ENCODE measurements at places on chromosomes 7 and 10.

DNA sequence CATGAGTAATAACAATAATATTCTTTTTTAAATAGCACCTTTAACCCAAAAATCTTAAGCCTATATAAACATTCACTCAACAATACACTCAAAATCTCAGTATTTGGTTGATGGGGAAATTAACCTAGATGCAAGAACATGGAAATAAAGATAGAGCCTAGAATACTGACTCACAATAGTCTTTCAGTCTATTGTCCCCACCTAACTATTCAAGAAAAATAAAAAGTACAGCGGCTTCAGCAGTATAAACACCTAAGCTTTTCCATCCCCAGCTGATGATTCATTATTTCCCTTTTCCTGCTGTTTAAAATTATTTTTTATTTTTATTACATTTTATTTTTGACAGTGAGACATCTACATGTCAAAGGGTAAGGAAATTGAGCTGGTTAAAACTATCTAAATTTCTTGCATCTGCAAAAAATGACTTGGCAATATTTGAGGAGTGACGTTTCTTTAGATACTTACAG lies 201.4 kb downstream of the FZD1 start:
- DNase-seq, result no peak

- peak; percentile 51 for DNase-seq
Observed at GRCh38 chr7:5704534-5704922, 76.9 kb downstream of the RNF216 start.

- no peak for DNase-seq
Observed at GRCh38 chr10:5442990-5443370, 30.6 kb downstream of the NET1 start.

GRCh38 chr7:156001496-156002260 lies 189.4 kb upstream of the SHH start:
- DNase-seq, result no peak

- peak; percentile 80 for DNase-seq
Observed at GRCh38 chr10:110226543-110226925, 19.1 kb downstream of the MXI1 start.

DNA sequence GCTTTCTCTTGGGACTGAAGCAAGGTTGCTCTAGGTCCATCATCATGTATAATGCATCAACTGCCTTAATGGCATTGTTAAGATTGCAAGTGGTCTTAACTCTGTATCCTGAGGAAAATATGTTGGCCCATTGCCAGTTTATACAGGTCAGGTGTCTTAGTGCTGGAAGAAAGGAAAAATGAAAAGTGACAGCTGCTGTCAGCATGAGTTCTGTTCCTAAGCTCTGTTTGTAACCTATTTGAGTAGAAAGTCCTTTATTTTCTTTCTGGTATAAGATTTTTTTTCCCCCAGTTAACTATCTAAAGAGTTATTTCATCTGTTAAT lies 127.2 kb downstream of the SRI start:
- DNase-seq, result no peak

GRCh38 chr7:74365322-74366022 lies 76.3 kb downstream of the CLIP2 start:
- DNase-seq, result no peak

DNA sequence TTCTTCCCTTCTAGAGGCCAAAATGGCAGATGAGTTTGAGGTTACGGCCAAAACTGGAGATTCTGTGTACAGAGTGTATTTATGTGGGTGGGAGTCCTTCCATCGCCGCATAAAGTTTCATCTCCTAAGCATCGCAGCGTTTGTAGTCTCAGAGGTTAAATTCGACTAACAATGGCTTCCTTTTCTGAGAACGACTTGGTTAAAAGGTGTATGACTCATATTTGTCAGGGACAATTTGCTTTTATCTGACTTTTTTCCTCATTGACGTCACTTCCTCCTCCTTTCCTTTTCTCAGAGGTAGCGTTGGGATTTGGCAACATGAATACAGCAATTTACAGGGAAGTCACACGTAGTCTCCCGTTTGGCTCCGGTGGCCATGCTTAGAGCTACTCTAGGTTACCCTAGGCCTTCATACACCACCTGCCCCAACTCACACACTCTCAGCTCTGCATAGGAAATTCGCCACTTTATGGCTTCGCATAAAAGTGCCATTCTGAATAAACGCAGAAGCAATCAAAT lies 37.6 kb upstream of the TCF7L2 start:
- DNase-seq, result no peak

DNA sequence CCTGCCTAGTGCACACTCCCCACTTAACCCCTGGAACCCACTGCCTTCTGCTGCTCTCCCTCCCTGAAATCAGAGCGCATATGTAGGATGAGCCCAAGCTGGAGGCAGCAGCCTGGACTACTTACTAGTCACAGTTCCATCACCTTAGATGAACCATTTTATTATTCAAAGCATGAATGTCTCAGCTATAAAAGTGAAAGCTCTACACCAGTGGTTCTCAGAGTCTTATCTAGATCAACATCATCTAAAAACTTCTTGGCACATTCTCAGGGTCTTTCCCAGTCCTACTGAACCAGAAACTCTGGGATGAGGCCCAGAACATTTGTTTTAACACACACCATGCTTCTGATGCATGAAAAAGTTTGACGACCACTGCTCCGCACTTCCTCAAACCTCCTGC lies 100.3 kb upstream of the ANK3 start:
- DNase-seq, result no peak

DNA sequence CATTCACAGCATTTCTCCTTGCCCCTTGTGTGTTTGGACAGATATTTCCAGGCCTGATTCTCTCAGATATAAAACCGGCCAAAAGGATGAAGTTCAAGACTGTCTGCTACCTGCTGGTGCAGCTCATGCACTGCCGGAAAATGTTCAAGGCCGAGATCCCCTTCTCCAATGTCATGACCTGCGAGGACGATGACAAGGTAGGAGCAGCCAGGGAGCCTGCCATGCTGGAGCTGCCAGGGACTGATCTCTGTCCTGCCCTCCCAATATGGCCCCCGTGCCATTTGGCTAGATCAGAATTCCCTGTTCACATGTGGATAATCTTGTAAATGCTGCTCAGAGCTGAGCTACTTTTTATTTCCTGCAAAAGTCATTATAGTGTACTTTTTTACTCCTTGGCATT lies 87.8 kb downstream of the ADCY1 start:
- no peak for DNase-seq

GRCh38 chr10:112927980-112928379 lies 22.1 kb upstream of the TCF7L2 start:
- DNase-seq, result no peak

- no peak for DNase-seq
Observed at GRCh38 chr7:131164025-131164925, 163.4 kb upstream of the MKLN1 start.

DNA sequence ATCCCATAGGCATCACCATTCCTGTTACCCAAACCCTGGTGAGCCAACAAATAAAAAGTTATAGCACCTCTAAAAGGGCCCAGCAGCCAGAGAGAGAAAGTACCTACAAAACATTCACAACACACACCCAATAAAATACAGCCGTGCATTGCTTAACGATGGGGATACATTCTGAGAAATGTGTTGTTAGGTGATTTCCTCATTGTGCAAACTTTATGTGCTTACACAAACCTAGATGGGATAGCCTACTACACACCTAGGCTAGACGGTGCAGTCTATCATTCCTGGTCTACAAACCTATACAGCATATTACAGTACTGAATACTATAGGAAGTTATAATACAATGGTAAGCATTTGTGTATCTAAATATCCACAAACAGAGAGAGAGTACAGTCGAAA lies 44.9 kb upstream of the UCN3 start:
- no peak for DNase-seq

DNA sequence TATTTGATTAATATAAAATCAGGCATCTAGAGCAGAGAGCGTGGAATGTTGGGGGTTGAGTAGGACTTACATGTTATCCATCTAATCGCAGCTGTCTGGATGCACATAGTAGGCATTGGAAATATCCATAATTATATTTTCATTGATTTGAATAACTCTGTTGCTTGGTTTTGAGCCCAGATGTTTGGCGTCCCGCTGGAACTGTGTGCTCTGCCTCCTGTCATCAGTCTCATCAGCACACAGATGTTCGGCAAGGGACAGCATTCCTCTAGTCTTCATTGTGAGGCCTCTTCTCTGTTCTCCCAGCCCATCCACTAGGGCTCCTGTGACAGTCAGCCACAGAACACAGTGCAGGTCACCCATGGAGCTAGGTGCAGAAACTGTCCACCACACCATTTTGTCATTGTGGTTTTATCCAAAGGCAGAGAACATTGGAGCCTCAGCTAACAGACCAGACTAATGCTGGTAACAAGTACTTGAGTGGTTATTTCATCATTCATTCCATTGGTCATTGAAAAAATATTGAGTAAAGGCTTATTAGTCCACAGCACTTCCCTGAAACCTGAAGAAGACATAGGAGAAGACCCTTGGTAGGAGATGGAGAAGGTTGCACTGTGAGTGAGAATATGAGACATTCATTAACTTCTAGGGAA lies 927.4 kb downstream of the LRMDA start:
- DNase-seq, result no peak

- DNase-seq, result no peak
Observed at GRCh38 chr7:49089717-49090116, 165.4 kb downstream of the CDC14C start.

DNA sequence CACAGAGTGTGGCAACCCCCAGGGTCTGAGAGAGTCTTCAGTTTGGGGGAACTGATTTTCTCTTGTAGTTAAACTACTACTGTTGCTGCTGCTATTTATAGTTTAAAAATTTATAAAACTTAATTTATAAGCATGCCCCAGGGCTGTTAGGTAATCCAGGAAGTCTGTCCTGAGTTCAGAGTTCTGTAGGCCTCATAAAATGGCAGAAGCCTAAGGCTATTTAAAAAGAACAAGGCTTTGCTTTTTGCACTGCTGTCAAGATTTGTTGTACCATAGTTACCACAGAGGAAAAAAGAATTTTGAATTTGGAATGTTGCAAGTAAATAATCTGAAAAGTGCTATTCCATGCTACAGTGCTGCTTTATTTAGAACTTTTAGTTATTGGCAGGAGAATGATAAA lies 66.1 kb downstream of the AGK start:
- no peak for DNase-seq

- DNase-seq, result no peak
Observed at GRCh38 chr7:146232604-146233003, 116.0 kb downstream of the CNTNAP2 start.

- no peak for DNase-seq
Observed at GRCh38 chr7:69338144-69338543, 260.1 kb upstream of the AUTS2 start.

- no peak for DNase-seq
Observed at GRCh38 chr10:119243967-119244366, 36.6 kb downstream of the GRK5 start.

DNA sequence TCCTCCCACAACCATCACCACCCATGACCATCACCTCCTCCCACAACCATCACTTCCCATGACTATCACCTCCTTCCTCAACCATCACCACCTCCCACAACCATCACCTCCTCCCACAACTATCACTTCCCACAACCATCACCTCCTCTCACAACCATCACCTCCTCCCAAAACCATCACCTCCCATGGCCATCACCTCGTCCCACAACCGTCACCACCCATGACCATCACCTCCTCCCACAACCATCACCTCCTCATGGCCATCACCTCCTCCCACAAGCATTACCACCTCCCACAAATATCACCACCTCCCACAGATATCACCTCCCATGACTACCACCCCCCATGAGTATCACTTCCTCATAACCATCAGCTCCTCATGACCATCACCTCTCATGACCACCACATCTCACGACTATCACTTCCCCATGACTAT lies 52.2 kb downstream of the PDGFA start:
- DNase-seq, result no peak

DNA sequence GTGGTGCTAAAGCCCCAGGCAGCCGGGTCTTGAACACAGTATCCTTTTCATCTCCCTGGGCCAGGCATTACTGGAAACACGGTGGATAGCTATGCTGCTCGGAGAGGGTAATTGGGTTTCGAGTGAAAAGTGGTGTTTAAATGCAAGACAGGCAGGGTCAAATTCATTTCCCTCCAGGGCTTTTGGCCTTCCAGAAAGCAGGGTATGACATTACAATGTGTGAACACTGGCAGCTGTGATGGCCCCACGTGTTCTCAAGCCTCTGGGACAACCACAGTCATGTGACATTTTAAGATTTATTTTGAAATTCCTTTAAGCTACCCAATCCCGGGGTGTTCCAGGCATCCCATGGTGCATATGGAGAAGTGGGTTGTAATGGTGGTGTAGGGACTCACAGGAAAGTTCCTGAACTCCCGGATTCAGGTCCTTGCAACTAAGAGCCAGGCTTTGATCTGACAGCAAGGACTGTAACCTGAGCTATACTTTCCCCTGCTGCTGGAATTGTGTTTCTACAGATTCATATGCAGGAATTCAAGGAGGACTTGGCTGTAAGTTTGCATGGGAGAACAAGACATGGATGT lies 46.8 kb downstream of the INSYN2A start:
- DNase-seq, result no peak

DNA sequence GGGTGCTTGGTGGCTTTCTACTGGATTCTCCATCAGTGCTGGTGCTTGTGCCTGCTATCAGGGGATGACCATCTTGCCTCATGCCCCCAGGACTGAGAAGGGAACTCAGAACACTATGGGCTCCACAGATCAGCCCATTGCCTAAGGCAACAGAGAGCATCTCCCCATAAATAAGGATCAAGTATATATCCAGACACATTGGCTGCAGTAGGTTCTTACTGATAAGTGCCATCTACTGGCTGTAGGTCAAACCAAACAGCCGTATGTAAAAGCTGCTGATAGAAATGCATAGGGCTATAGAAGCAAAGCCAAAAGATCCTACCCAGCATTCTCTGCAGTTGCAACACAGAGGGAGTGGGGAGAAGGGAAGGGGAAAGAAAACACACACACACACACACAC lies 153.7 kb downstream of the CDK14 start:
- DNase-seq, result no peak

GRCh38 chr10:126204320-126204719 lies 184.0 kb downstream of the ADAM12 start:
- DNase-seq, result no peak

DNA sequence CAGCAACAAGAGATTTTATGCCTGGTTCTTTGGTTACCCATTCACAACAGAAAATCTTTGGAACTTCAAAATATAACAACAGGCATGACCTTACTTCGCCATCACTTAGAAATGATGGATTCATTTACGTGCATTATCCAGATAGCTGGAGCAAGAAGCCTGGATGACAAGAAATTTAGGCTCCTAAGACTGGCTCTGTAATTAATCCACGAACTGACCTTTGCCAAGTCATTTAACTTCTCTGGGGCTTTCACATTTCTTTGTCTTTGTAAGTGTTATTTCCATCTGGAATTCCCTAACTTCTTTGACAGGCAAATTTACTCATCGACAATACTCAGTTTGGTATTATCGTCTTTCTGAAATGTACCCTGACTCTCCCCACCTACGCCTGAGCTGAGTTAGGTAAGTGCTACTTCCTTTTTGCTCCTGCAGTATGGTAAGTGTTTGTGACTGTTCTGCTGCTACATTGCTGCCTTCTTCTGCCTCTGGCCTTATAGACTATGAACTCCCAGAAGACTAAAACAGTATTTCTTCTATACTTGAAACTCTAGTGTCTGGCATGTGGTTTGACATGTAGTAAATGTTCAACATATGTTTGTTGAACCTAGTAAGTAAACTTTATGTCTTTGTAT lies 5.5 kb upstream of the MDFIC start:
- DNase-seq, result no peak

- no peak for DNase-seq
Observed at GRCh38 chr10:93180482-93180931, 106.8 kb downstream of the CYP26A1 start.

Data from stimulated activated CD4-positive, alpha-beta T cell treated with anti-CD3 and anti-CD28 coated beads, Interleukin-1b, Interleukin-23, amount 100 ng/mL, for 24 hours (primary cell).